ENCODE measurements at places on chromosomes 3 and 15. TPM values are rescaled to one million over a fixed set of nuclear protein-coding genes. Genes with fewer than 3 reads are reported as not detected.

GRCh38 chr3:41199866-41200668 is 762 bp downstream of the CTNNB1 start:
- DNase-seq: no peak

GRCh38 chr3:134809427-134810051 is 14.5 kb downstream of the EPHB1 start:
- no peak for DNase-seq

DNA sequence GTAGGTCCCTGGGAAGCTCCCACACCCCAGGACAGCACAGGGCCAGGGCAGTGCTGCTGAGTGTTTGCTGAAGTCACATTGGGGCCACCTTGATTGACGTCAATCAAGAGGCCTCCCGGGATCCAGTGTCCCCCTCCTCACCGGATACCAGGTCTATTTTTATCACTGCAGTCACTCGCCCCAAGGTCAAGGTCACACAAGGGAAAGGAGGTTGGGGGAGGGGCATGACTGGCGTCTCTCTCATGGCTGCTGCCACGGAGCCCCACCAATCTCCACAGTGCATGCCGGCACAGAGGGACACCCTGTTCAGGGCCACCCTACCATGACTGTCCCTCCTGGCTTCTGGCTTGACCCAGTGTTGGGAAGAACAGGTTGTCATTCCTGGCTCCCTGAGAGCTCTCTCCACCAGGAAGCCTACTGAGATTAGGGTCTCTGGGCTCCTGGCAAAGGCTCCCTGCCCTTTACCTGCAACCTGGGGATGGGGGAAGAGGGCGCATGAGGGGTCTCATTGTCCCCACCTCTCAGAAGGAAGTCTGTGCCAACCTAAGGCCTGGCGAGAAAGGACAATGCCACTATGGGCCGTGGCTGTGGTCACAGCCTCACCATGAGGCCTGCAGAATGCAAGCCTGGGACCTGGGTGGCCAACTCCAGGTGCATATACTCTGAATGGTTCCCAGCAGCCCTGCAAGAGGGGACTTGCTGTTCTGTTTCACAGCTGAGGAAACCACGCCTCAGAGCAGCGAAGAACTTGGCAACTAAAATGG is 1.5 kb downstream of the MYL3 start:
- DNase-seq: no peak

GRCh38 chr15:80464951-80465625 is 60.9 kb downstream of the ARNT2 start:
- no peak for DNase-seq

DNA sequence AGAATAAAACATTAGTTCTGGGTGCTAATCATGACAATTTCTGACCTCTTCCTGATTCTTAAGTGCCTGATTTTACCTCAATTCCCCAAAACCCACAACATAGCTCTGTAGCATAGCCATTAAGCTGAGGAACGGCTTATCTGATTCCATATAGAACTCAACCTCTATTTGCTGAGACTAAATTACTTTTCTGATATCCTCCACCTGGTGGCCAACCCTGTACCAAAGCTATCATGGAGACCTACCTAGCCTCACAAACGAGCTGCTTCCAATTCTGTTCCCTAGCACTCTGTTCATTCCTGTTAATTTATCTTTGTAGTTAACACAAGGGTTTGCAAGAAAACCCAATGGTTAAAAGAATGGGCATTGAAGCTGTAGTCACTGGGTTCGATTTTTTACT is 245.2 kb downstream of the PLOD2 start:
- DNase-seq: peak; percentile 2

DNA sequence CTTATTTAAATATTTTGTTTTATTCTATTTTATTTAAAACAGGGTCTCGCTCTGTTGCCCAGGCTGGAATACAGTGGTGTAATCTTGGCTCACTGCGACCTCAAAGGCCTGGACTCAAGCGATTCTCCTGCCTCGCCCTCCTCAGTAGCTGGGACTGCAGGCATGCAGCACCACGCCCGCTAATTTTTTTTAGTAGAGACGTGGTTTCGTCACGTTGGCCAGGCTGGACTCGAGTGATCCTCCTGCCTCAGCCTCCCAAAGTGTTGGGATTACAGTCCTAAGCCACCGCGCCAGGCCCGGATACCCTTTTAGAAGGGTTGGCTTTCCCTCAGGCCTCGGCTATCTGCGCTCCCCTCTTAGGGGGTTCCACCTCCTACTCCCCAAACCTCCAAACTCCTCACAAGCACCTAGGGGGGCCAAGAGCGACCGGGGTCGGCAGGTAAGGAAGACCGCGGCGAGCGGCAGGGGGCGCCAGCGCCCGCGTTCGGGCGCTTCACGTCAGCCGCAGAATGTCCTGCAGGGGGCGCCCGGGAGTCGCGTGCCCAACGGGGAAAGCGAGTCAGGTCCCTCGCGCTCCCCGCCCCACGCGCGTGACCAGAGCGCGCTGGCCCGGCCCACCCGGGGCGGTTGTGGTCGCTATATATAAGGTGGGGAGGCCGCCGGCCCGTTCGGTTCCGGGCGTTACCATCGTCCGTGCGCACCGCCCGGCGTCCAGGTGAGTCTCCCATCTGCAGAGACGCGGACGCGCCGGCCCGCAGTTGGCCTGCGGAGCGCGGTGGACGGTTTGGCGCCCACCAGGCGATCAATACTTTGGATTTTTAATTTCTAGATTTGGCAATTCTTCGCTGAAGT is 51.8 kb upstream of the GATM start:
- no peak for DNase-seq

DNA sequence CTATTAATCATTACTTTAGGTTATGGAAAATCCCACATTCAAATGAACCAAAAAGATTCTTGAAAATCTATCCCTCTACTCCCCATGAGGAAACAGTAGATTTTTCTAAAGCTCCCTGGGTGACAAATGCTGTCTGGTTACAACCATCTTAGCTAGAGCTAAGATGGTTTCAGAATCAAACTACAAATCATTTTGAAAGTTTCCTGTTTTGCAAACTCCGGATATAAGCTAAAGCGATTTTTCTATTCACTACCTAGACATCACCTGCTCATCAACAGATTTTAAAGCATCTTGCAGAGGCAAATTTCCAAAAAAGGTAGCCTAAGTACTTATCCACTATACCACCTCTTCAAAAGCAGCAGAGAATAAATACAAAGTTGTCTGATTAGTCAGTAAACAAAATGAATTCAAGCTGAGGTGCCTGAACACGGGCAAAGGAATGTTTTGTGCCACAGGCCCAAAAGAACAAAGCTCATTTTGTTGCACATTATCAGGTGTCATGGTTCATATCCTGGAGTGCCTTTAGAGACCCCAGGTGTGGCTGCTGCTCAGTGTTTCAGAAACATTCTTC is 204.9 kb downstream of the TNIK start:
- no peak for DNase-seq

DNA sequence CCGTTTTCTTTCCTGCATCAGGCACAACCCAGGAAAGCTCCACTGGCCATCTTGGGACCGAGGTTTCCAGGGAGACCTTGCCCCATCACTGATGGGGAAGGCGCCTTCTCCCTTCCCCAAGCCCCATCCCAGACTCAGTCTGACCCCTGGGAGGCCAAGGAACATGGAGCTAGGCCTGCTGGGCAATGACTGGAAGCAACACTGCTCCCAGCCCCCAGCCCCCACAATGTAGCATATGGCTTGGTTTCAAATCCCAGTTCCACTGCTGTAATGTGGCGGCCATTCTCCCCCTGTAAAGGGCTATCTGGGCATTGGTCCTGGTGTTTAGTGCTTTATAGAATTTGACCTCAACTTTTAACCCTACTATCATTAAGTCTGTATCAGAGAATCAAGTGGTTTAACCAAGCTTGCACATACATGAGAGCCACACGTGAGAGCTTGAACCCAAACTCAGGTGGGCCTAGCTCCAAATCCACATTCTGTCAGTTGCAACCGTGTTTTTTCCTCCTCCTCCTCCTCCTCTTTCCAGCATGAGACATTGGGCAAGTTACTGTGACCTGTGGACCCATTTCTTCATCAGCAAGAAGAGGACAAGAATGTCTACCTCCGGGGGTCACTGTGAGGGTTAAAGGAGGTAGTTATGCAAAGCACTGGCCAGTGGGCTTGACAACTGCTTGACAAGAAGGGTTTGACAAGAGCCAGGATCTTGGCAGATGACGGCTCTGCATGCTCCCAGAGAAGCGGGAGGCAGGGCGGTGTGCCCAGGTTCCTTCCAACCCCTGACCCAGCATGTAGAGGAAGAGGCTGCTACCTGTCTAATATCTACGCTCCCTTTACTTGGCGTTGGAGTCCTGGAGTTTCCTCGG is 37.4 kb downstream of the KLHL25 start:
- DNase-seq: no peak

GRCh38 chr3:174858353-174858752 is 781 bp upstream of the NAALADL2 start:
- DNase-seq: no peak

- no peak for DNase-seq
Measured at GRCh38 chr3:195140816-195141793, 129.9 kb downstream of the XXYLT1 start.

DNA sequence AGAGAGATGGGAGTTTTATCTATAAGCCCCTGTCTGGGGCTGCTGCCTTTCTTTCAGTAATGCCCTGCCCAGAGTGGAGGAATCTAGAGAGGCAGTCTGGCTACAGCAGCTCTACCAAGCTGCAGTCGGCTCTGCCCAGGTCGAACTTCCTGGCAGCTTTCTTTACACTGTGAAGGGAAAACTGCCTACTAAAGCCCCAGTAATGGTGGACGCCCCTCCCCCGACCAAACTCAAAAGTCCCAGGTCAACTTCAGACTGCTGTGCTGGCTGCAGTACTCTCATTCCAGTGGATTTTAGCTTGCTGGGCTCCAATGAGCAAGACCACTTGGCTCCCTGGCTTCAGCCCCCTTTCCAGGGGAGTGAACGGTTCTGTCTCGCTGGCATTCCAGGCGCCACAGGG is 65.9 kb upstream of the RARB start:
- DNase-seq: no peak

DNA sequence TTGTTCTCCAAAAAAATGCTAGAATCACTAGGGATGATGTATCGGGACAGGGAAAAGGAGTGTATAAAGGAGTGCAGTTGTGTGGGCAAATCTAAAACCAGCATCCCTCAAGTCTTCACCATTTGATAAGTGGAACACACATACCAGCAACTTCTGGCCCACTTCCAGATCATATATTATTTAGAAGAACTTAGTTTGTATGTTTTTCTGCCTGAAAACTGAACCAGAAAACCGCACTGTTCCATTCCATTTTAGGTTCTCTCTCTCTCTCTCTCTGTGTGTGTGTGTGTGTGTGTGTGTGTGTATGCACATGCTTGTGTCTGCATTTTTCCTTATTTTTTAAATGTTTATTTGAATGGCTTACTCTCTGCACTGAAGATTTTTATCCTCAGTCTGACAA is 93.5 kb downstream of the SERPINI1 start:
- DNase-seq: no peak

DNA sequence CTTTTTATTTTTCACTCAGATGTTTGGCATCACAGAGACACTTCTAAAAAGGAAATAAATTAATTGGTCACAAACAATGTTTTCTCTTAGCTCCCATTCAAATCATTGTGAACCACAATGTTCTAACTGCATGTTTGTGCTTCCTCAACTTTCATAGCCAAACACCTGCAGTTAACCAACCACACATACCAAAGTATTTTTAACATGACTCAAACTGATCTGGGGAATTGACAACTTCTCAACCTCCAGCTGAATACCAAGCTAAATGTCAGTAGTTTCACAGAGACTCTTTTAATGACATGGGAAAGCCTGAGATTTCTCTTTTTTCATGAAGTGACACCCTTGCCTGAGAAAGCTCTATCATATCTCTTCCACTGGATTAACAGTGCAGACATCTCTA is 217.9 kb upstream of the MME start:
- no peak for DNase-seq

- DNase-seq: peak; percentile 79
Measured at GRCh38 chr3:100002599-100003350, 111.5 kb downstream of the FILIP1L start.

DNA sequence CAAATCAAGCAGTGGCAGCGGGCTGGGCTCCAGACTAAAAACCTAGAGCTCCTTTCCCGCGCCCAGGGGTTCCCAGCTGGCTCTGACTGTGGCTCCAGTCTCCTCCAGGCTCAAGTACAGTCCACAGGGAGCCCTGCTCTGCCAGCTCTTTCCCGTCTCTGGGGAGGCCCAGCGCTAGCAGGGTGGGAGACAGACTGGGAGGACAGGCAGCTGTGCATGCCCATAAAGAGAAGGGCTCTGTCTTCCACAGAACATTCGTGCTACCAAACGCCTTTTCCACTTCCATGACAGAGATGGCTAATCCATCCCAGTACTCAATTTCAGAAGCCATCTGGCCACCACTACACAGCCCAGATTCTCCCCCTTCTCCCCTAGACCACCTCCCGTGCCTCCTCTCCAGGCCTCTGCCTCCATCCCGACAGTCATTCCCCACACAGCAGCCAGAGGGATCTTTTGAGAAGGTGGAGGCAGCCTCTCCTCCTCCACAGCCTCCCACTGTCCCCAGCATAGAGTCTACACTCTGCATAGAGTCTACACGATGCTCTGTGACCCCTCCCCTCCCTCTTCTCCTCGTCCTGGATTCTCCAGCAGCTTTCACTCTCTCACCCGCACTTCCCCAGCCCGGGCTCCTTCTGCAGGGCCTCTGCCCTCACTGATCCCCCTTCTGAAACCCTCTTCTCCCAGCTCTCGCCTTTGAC is 6.8 kb upstream of the DUSP7 start:
- no peak for DNase-seq

GRCh38 chr3:176378789-176379188 is 818.5 kb downstream of the TBL1XR1 start:
- no peak for DNase-seq

The FBXL22 gene
- total RNA-seq: 0.49 TPM

The ZNF80 gene
- 0.12 TPM for total RNA-seq

The CACNA1D gene
- 1.1 TPM for total RNA-seq

The SLC12A1 gene
- total RNA-seq: not detected

The LDHAL6B gene
- not detected for total RNA-seq

The MORC1 gene
- total RNA-seq: not detected

The GASK1A gene
- total RNA-seq: 1.0 TPM

Measured in HCT116 (cell line).